ENCODE measurements at places on chromosomes 1 and 21.

- DNase-seq = no peak
Observed at GRCh38 chr1:47622776-47623556, 185.1 kb downstream of the FOXD2 start.

GRCh38 chr1:161739865-161740566 lies 9.6 kb upstream of the DUSP12 start:
- no peak for DNase-seq

GRCh38 chr1:117653732-117654492 lies 48.1 kb downstream of the TENT5C start:
- no peak for DNase-seq

DNA sequence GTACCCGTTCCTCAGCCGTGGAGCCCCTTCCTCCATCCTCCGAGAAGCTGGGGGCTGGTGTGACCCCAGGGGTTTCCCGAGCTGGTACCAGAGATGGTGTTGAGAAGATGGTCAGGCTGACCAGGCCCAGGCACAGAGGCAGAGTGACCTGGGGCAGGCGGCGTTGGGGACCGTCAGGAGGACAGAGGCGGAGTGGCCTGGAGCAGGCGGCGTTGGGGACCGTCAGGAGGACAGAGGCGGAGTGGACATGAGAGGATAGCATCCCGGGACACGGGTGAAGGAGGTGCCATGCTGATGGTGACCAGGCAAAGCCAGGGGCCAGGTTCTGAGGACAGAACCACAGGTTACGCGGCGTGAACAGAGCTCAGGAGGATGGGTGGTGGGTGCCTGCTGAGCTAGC lies 75.9 kb upstream of the TTC34 start:
- DNase-seq = no peak

DNA sequence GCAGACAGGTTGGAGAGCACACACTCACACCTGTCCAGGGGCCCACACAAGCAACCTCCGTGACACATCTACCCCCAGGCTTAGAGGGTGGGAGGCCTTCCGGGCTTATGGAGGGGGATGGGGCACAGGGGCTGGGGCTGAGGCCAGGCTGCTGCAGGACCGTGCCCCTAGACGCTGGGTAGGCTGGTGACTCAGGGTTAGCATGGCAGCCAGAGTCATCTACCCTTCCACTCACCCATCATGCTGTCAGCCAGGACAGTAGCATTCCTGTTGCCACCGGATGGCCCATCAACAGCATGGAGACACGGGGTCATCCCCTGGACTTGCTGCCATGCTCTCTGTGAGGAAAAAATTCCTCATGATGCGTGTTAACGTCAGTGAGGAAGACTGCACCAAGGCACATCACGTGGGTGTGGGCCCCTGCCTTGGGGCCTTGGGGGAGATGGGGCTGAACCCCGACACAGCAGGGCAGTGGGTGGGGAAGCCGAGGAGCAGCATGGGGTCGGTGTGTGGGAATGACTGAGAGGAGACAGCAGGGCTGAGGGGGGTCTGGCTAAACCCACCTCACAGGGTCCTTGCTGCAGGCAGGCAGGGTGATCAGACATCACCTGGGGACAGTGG lies 52.8 kb downstream of the WNT9A start:
- no peak for DNase-seq

- no peak for DNase-seq
Observed at GRCh38 chr1:6972399-6972798, 187.1 kb downstream of the CAMTA1 start.

DNA sequence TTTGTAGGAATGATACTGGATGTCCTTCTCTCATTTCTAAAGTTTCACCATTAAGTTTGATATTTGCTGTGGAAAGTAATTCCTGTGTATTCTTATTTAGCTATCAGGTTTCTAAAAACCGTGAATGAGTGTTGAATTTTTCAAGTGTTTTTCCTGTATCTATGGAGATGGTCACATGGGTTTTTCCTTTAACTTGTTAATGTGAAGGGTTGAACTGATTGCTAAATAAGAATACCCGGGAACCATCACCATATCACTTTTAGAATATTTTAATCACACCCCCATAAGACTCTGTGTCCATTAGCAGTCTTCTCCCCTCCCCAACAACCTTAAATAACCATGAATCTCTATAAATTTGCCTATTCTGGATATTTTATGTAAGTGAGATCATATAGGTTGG lies 16.5 kb upstream of the ASAP3 start:
- no peak for DNase-seq

- DNase-seq = no peak
Observed at GRCh38 chr1:65308781-65309303, 501 bp upstream of the DNAJC6 start.

- DNase-seq = peak; percentile 78
Observed at GRCh38 chr1:100955322-100955721, 59.4 kb downstream of the SLC30A7 start.

DNA sequence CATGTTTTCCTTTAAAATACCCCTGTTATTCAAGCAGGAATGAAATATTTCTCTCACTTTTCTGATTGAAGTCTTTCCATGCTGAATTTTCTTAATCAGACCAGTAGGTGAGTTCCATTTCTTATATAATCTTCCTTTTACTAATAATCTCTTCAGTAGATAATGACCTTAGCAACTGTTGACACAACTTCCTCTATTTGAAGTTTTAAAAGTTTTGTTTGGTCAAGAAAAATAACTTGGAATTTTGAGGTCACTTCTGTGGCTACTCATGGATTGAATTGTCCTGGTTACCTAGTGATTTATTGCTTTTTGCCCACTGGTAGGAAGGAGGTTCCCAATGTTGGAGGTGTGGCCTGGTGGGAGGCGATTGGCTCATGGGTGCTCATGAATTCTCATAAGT lies 70.6 kb upstream of the PAXBP1 start:
- no peak for DNase-seq

- no peak for DNase-seq
Observed at GRCh38 chr1:159200769-159201168, 3.9 kb upstream of the ACKR1 start.

DNA sequence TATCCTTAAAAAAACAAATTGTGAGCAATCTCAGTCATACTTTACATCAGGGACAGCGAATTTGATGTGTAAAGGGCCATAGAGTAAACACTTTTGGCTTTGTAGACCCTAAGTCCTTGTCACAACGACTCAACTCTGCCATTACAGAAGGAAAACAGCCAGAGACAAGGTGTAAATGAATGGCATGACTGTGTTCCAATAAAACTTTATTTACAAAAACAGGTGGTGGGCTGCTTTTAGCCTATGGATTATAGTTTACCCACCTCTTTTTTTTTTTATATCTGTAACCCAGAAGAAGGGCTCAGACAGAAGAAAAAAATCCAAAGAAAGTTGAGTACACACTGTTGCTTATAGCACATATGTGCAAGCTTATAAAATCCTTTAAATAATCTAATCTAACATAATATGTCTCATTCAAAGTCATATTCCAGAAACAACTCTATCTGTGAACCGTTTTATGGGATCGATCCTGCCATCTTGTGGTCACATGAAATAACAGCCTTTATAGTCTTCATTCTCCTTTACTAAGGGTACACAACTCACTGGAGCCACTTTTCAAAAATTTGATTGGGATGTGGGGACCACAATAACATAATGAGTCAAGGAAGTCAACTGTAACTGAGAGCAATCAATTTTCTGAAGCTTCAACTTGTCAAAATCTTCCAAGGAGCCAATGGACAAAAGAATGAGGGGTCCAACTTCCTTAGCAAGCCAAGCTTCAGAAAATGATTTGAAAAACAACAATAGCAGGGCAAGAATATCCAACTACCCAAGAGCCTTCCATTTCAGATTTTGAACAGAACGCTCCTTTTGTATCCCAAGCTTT lies 142.2 kb upstream of the KRTAP19-8 start:
- DNase-seq = peak; percentile 57

DNA sequence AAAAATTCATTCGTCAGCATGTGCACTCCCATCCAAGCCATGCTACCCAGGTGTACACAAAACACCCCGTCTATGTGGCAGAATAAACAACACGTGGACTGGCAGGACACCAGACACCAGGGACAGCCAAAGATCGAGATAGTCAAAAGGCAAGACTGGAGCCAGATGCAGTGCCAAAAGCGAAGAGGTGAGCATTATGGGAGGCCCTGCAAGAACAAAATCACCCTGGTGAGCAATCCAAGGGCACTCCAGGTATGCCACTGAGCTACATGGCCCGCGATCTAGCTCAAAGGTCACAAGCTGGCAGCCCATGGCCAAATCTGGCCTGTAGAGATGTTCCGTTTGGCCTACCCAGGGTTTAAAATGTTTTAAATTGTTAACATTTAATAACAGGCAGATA lies 33.7 kb downstream of the PLPP3 start:
- no peak for DNase-seq

- DNase-seq = no peak
Observed at GRCh38 chr1:113859478-113860175, 11.9 kb downstream of the PTPN22 start.

GRCh38 chr21:32817208-32817607 lies 45.7 kb upstream of the PAXBP1 start:
- no peak for DNase-seq

GRCh38 chr1:22318279-22318981 lies 133.2 kb upstream of the ZBTB40 start:
- no peak for DNase-seq

DNA sequence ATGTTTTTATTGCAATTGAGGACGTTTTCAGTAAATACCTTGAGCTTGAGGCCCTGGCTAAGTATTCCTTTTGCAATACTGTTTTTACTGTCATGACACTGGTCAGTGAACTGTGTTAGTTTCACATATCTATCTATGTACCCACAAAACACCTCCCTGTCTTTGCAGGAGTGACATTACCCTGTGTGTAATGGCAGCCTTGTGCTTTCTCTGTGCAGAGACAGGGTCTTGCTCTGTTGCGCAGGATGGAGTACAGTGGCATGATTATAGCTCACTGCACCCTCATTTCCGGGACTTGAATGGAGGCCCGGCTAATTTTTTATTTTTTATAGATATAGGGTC lies 8.9 kb downstream of the YBX1 start:
- no peak for DNase-seq

GRCh38 chr1:204255225-204255624 lies 41.4 kb upstream of the GOLT1A start:
- no peak for DNase-seq

- DNase-seq = no peak
Observed at GRCh38 chr1:168430321-168430720, 113.5 kb downstream of the XCL2 start.

GRCh38 chr1:155003766-155004351 lies 1.3 kb downstream of the ZBTB7B start:
- peak; percentile 59 for DNase-seq

DNA sequence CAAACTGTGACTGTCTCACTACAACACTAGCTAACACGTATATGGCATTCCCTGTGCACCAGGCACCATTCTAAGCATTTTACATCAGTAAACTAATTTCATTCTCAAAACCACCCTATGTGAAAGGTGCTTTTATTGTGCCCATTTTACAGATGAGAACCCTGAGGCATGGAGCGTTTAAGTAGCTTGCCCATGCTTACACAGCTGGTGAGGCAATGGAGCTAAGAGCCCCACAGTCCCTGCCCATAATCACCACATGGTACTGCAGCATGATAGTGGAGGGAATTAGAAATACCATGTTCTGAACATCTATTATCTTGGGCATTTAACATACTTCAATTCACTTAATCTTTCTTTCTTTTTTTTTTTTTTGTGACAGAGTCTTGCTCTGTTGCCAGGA lies 31.1 kb upstream of the KLHDC8A start:
- DNase-seq = no peak

GRCh38 chr1:117821774-117822482 lies 107.5 kb downstream of the GDAP2 start:
- peak; percentile 96 for DNase-seq

- DNase-seq = peak; percentile 27
Observed at GRCh38 chr1:27634177-27634984, 604 bp downstream of the FGR start.

DNA sequence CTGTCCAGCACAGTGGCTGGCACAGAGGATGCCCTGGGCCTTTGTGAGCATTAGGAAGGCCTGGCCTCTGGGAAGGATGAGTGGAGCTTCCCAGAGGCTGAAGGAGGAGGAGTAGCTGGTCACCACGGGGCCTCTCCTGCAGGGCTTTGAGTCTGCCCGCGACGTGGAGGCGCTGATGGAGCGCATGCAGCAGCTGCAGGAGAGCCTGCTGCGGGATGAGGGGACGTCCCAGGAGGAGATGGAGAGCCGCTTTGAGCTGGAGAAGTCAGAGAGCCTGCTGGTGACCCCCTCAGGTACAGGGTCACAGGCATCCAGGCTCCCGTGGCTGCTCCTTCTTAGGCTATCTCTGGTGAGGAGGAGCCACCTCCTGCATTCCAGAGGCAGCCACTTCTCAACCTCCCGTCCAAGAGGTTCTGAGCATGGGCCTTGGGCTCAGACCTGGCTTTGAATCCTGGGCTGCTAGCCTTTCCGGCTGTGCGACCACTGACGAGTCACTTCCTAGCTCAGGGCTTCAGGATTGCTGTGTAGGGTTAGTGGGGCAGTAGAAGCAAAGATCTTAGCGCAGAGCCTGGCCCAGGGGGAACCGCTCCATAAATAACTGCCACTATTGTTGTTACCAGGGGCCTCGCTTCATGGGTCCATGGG lies 14.0 kb downstream of the SESN2 start:
- no peak for DNase-seq

GRCh38 chr1:99438656-99439230 lies 174.5 kb downstream of the PLPPR4 start:
- peak; percentile 5 for DNase-seq

GRCh38 chr1:33420870-33421775 lies 9.8 kb downstream of the PHC2 start:
- peak; percentile 90 for DNase-seq

DNA sequence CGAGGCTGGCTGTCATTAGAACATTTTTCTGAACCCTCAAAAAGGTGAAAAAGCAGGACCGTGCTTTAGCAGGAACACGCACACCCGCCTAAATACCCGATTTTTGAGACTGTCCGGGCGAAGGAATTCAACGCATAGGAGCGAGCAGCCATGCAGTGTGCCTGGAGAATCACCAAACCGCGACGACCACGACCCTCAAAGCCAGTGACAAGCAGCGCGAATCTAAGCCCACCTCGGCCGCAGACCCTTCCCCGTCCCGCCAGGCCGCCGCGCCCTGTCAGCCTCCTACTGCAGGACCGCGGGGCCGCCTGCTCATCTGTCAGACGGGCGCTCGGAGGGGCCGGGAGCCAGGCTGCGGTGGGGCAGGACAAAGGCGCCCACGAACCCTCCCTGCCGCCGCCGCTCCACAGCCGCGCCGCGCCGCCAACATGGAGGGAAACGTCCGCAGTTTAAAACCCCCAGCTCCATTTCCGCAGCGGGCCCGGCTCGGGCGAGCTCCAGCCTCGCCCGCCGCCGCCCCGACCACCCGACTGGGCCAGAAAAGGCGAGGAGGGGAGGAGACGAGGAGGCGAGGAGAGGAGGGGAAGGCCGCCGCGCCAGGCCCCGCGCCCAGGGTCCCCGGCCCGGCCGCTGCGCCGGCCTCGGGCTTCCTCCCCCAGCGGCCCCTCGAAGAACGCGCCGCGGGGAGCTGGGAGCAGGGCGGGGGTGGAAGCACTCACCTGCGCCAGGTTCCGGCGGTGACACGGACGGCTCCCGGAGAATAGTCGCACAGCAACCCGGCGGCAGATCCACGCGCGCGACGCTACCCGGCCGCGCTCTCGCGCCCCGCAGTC lies at the start of gene LBR:
LBR (minus strand) TSS at position 804 of the 833 bp plus-strand sequence. CDS start 3,963 bp downstream, outside the sequence.
- DNase-seq = no peak

GRCh38 chr1:3954170-3955169 lies 54.4 kb upstream of the C1orf174 start:
- no peak for DNase-seq

- no peak for DNase-seq
Observed at GRCh38 chr21:24881506-24881905, 725.8 kb downstream of the MRPL39 start.

GRCh38 chr1:214002060-214002459 lies 14.3 kb downstream of the PROX1 start:
- no peak for DNase-seq

Measured in fibroblast of skin of back (primary cell).